GM04504 (cell line): ENCODE measurements at places on chromosomes 3 and 15.

GRCh38 chr3:169354774-169355501, 308.6 kb downstream of the MECOM start:
- no peak for DNase-seq

DNA sequence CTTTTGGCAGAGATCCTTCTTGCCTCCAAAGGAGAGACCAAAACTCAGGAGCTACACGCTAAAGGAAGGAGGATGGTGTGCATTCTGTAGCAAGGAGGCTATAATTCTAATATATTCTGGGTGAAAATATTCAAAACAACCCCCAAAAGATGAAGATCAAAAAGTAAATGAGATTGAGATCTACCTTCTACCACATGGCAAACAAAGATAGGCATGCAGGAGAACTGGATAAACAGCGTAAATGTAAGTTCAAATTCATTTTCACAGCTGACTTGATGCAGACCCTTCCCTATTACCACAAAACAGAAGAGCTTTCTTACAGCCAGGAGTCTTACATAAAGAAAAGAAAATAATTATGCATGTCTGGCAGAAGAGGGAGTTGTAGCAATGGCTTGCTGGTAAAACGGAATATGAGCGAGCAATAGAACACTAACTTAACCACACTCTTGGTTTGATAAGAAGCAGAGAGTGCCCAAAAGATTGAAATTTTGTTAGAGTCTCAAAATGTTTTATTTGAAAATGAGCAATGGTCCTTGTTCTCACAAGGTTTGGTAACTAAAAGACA, 272.7 kb downstream of the MECOM start:
- no peak for DNase-seq

- DNase-seq, result no peak
These were observed 106.5 kb downstream of the CHSY1 start for GRCh38 chr15:101145362-101145761.

- no peak for DNase-seq
These were observed 19.7 kb upstream of the MINAR1 start for GRCh38 chr15:79412429-79412828.

DNA sequence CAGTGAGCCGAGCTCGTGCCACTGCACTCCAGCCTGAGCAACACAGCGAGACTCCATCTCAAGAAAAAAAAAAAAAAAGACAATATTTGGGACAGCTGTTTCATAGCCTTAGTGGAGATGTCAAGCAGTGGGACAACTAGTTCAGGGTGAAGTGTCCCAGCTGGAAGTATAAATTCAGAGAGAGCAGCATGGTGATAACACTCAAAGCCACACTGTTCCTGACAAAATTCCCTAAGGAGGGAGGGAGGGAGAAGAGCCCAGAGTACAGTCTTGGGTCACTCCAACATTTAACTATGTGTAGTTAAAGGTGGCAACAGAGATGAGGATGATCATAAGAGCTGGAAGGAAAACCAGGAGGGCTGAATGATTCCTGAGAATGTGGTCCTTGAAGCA, 21.1 kb upstream of the IP6K2 start:
- no peak for DNase-seq

- no peak for DNase-seq
These were observed 73.9 kb downstream of the NR1D2 start for GRCh38 chr3:24018784-24019570.

DNA sequence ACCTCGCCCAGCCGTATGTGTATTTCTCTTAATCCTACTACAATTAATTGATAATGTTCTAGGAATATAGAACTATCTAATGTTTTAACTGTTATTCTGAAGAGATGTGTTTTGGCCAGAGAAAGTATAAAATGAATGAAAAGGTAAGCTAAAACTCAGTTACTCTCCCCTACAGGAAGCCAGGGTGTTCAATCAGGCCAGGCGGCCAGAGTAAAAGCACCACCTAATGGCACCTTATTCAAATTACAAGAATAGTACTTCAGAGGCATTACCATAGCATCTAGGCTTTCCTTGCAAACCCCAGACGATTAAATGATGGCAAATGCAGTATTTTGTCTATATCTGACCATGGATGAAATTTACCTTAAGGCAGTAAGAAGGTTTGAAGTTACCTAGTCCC, 10.4 kb downstream of the SLC12A8 start:
- DNase-seq, result no peak

DNA sequence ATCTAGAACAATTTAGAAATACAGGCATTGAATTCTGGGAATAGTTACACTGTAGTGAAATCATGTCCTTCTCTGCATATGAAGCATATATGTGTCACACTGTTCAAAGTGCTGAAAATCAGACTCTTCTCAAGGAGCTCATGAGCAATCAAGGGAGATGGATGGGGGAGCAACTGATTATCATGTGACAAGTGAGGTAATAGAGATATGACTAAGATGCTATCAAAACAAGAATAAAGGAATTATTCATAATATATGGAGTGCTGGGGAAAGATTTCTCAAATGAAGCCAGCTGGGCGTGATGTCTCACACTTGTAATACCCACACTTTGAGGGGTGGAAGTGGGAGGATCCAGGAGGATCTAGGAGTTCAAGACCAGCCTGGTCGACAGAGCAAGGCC, 74.9 kb upstream of the CHRNB4 start:
- no peak for DNase-seq
